NCI-H187 (cell line): ENCODE measurements at places on chromosomes 3 and 15.

GRCh38 chr3:38039899-38040261, 872 bp downstream of the DLEC1 start:
- DNase-seq = no peak

- DNase-seq = no peak
Observed at GRCh38 chr3:15204005-15204404, 2.0 kb upstream of the CAPN7 start.

DNA sequence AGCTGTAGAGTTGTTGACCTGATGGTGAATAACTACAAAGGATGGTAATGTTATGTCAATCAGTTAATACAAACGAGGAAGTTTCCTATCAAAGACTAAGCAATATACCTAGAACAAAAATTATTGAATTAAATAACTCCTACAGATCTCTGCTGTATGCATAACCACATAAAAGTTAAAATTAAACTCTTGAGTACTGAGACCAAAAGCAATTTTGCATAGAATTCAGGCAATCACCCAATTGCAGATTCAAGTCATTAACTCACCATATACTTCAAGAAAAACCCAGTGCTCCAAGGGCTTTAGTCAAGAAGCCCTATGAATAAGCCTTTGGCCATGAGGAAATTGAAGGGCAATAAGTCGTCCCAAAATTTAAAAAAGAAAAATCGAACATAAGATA, 518.8 kb downstream of the MECOM start:
- no peak for DNase-seq

- DNase-seq = no peak
Observed at GRCh38 chr3:81293156-81293555, 468.3 kb downstream of the GBE1 start.

GRCh38 chr3:105853801-105854432, 14.9 kb downstream of the CBLB start:
- no peak for DNase-seq

GRCh38 chr3:5321666-5322340, 134.3 kb downstream of the EDEM1 start:
- DNase-seq = no peak

DNA sequence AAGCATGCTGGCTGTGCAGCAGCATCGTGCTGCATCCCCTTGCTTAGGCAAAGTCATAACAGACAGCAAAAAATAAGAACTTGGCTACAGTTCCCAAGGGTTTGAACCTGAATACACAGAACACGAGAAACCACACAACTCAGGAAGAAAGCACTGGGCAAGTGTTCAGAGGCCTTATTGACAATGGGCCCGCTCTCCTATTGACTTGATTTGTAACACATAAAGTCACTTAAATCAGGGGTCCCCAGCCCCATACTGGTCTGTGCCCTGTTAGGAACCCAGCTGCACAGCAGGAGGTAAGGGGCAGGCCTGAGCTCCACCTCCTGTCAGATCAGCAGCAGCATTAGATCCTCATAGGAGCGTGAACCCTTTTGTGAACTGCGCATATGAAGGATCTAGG, 145.1 kb downstream of the LSAMP start:
- DNase-seq = no peak

GRCh38 chr3:23921052-23921511, 4.2 kb downstream of the RPL15 start:
- no peak for DNase-seq

DNA sequence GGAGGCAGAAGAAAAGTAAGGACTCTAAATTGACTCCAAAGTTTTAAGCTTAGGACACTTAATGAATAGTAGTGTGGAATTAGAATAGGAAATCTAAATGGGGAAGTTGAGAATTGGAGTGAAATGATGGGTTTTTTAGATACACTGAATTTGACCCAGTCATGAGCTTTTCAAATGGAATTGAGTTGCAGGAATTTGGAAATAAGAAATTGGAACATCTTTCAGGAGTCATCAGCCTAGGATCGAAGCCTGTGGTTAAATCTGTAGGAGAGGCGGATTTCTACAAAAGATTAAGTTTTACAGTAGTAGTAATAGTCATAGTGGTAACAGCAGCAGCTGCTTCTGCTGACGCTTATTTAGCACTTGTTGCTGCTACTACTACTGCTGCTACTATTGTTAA, 129.0 kb upstream of the LRRFIP2 start:
- DNase-seq = no peak

GRCh38 chr15:99086327-99086667, 18.6 kb upstream of the SYNM start:
- DNase-seq = no peak

- DNase-seq = no peak
Observed at GRCh38 chr15:85813234-85813633, 18.5 kb upstream of the KLHL25 start.

DNA sequence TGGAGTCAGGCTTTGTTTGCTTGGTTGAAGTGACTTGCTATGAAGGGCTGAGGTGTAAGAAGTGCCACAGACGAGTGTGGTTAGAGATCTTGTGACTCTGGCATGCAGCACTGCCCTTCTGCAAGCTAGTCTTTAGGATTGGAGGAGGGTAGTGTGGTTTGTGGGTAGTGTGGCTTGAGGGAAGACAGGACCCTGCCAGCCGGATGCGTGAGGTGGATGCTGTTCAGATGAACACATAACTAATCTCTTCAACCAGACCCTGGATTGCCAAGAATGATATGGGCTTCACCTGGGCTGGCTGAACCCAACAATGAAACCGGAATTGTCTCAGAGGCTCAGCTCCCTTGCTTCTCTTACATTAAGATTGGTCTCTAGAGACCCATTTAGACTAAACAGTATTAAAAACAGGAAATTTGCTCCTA, 32.7 kb downstream of the STARD9 start:
- DNase-seq = no peak

GRCh38 chr3:12995389-12996180, 77.6 kb downstream of the IQSEC1 start:
- no peak for DNase-seq

DNA sequence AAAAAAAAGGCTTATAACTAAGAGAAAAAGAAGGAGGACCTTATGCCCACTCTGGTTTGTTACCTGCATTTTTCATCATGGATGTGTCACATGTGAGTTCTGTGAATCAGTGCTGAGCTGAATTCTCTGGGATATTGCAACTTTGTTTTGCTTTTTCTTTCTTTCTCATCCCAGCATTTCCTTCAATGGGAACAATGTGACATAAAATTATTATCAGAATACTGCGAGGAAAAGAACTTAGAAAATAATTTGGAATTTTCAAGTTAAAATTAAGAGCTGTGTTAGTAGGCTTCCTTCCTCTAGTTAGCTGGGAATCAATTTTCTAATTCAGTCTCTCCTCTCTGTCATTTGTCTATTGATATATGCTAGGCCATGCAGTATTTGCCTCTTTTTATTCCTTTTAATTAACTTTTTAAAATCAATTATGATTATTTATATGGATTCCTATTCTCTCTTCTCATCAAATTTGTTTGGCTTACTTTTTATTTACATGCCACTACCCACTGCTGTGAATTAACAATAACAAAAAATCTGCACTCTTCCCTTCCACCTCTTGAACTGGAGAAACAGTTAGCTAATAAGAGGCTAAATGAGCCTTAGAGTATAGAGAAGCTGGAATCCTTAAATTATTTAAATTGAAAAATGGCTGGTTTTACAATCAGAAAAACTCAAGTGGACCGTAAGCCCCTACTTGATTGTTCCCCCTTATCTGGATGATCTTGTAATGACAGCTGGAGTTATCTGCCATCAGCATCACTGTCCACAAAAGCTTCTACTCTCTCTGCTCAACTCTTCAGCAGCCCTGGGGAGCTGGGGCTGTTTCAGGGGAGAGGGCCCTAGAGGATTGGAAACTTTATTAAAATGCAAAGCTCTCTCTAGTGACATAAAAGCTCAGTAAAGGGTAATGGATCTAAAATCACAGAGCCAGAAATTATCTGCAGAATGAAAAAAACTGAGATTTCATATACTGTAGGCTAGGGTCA, 95.3 kb upstream of the SOX2 start:
- DNase-seq = no peak

GRCh38 chr3:119856695-119857094, 74.8 kb downstream of the NR1I2 start:
- DNase-seq = no peak

GRCh38 chr3:58572634-58573230, 4.5 kb downstream of the FAM107A start:
- no peak for DNase-seq

GRCh38 chr3:99485286-99485685, 153.1 kb upstream of the COL8A1 start:
- no peak for DNase-seq

DNA sequence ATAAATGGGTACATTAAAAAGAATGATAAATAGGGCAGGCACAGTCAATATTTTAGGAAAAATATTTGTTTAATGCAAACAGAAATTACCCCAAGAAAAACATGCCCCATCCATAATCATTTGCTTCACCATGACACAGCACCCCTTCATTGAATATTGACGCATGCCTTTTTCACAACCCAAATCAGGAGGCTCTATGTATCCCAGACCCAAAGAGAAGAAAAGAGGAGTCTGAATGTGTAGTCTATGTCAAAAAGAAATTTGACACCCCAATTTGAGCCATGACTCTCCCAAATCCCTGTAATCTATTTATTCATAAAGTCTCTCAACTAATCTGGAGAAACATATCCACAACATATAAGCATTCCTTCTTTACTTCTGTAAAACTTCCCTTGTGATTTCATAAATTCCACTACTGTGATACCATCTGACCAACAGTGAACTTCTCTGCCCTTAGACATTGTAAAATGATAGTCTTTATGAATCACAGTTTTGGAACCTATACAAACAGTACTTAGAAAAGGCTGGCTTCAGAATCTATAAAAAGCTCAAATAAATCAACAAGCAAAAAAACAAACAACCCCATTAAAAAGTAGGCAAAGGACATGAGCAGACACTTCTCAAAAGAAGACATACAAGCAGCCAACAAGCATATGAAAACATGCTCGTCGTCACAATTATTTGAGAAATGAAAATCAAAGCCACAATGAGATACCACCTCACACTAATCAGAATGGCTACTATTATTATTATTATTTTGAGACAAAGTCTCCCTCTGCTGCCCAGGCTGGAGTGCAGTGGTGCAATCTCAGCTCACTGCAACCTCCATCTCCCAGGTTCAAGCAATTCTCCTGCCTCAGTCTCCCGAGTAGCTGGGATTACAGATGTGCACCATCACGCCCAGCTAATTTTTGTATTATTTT, 53.4 kb upstream of the XRN1 start:
- no peak for DNase-seq

DNA sequence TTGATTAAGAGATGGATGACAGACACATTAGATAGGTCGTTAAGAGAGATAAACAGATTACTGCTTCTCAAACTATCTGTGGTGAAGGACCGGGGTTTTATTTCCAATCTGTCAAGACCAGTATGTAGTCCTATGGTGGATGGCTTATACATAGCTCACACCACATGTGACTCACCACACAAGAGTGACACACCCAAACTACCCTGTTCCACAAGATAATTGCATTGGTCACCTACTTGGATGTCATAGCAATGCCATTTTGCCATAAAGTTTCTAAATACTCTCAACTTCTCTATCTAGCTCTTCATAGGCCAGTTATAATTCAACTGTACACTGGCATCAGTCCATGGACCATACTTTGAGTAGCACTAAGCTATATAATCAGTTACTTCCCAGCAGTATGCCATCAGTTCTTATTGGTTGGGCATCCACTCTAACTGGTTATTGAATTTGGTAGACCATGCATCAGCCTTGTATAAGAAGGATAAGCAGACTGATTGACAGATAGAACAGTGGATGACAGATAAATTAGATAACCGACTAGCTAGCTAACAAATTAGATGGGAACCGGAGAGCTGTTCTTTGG, 11.6 kb downstream of the WWTR1 start:
- DNase-seq = no peak

GRCh38 chr3:186599142-186599784, 13.6 kb upstream of the AHSG start:
- no peak for DNase-seq

- no peak for DNase-seq
Observed at GRCh38 chr3:33426068-33426467, 14.1 kb downstream of the UBP1 start.

- no peak for DNase-seq
Observed at GRCh38 chr15:51366071-51366470, 24.6 kb downstream of the GLDN start.

DNA sequence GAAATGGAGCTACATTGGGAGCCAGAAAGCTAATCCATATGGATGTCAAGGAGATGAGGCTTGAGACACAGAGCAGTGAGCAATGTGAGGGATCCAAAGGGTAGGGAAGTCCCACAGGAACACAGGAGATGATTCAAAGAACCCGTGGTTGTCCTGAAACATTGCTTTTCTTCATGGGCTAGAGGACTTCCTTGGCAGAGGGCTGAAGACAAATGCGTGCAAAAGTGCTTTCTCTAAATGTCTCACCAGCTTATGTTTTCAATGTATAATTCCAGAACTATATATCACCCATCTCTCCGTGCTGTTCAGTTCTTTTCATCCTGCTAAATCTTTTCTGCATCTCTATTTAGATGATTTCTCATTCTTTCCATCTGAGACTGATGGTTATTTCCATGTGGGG, 46.0 kb upstream of the GOLGA8A start:
- DNase-seq = no peak

DNA sequence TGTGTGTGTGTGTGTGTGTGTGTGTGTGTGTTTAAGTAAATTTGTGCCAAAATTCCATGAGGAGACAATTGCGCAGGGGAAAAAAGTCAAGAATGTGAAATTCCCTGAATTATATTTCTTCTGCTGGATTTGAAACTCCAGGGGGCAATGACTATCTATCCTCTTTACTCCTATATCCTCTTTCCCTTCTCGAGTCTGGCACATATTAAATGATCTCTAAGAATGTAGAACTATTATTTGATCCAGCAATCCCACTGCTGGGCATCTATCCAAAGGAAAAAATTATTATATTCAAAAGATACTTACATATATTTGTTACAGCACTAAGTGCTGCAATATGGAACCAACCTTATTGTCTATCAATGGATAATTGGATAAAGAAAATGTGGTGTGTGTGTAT, 350.1 kb upstream of the ADAMTS9 start:
- no peak for DNase-seq

- DNase-seq = no peak
Observed at GRCh38 chr3:135618123-135618522, 347.4 kb upstream of the PPP2R3A start.

DNA sequence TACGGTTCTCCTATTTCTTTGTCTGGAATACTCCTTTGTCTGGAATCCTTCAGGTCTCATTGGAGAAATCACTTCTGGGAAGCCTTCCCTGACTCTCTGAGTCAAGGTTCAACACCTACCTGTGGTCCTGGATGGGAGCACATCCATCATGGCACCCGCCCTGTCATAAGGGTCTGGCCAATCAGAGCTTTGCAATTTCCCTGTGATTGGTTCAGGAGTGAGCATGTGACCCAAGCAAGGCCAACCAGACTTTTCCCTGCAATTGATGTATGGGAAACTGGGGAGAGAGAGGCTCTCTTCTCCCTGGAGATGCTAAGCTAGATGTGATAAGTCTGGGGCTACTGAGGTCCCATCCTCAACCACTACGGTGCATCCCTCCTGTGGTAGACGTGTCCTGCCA, 8.1 kb downstream of the FAM3D start:
- DNase-seq = no peak
